ENCODE measurements at places on chromosomes 16 and 17.

- peak overlapping the region; percentile 52 for H3K27ac ChIP-seq
- peaks cover 10% of the 10 kb centered on the region for H3K4me1 ChIP-seq
- DNase-seq: peak; percentile 68
- H3K27me3 ChIP-seq: no peaks in the 10 kb centered on the region
- no peaks in the 10 kb centered on the region for H3K36me3 ChIP-seq
- H3K4me3 ChIP-seq: no peak overlapping the region
Observed at GRCh38 chr17:69607162-69607834, 192.8 kb downstream of the MAP2K6 start.

DNA sequence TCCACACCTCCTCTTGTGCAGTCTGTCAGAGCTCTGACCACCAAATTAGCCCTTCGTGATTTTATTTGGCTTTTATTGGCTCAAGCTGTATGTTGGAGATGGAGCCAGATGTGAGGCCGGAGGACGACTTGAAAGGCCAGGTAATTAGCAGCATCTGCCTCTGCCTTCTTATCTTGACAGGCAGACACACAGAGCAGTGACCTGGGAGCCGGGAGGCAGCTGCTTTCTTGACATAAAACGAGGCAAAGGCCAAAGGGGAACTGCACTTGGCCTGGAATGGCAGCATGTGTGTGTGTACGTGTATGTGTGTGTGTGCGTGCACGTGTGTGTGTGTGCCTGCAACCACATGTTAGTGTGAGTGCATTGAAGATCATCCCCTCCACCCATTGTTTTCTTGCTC lies 56.9 kb upstream of the BRD7 start:
- no peaks in the 10 kb centered on the region for H3K36me3 ChIP-seq
- H3K4me3 ChIP-seq: no peak overlapping the region
- H3K27ac ChIP-seq: no peak overlapping the region
- DNase-seq: no peak
- H3K4me1 ChIP-seq: peaks cover 32% of the 10 kb centered on the region
- H3K27me3 ChIP-seq: peaks cover 2% of the 10 kb centered on the region

- no peaks in the 10 kb centered on the region for H3K4me1 ChIP-seq
- H3K36me3 ChIP-seq: no peaks in the 10 kb centered on the region
- peaks cover 22% of the 10 kb centered on the region for H3K27me3 ChIP-seq
Observed at GRCh38 chr16:55184619-55185018, 139.4 kb upstream of the IRX6 start.

DNA sequence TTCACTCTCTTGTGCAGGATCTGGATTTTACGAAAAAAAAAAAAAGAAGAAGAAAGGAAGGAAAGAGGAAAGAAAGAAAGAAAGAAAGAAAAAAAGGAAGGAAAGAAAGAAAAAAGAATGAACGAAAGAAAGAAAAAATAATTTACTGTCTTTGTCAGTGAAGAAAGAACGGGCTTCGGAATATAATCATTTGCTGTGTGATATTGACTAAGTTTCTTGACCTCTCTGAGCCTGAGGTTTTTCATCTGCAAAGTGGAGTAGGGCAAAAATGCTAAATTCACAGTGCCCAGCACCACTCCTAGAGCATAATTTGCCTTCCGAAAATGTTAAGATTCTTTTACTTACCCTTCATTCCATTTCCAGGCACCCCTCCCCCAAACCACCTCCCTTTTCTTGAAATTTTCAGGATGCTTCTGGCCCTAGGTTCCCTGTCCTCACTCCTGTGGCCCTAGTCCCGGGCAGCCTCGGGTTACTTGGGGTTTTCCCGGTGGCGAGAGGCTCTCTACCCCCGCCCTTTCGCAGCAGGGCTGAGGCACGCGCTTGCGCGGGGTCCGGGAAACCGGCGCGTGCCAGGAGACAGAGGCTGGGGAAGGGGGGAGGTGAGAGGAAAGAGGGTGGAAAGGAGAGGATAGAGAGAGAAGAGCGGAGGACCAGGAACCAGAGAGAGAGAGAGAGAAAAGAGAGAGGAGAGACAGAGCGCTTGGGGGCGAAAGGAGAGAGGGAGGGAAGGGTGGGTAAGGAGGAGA lies at the start of gene CNTNAP1:
Gene CNTNAP1 (plus strand): TSS at position 556 of the 746 bp plus-strand sequence. CDS start 299 bp downstream, outside the sequence.
- H3K27ac ChIP-seq: peak within 1 kb of the TSS; percentile 48
- DNase-seq: peak; percentile 45
- H3K27me3 ChIP-seq: no peaks in the 10 kb centered on the region
- peak within 1 kb of the TSS; percentile 65 for H3K4me3 ChIP-seq
- H3K36me3 ChIP-seq: no peaks in the 10 kb centered on the region
- peaks cover 42% of the 10 kb centered on the region for H3K4me1 ChIP-seq

- no peaks in the 10 kb centered on the region for H3K36me3 ChIP-seq
- H3K27ac ChIP-seq: no peak overlapping the region
- no peak for DNase-seq
Observed at GRCh38 chr16:87060034-87060986, 256.9 kb downstream of the C16orf95 start.

GRCh38 chr16:20839504-20839903 lies 33.2 kb downstream of the REXO5 start:
- peaks cover 48% of the 10 kb centered on the region for H3K36me3 ChIP-seq
- no peak overlapping the region for H3K27ac ChIP-seq
- DNase-seq: no peak
- no peaks in the 10 kb centered on the region for H3K27me3 ChIP-seq

- H3K4me3 ChIP-seq: no peak overlapping the region
- no peaks in the 10 kb centered on the region for H3K27me3 ChIP-seq
- no peaks in the 10 kb centered on the region for H3K4me1 ChIP-seq
- no peak for DNase-seq
Observed at GRCh38 chr16:80253741-80254140, 287.1 kb upstream of the DYNLRB2 start.

DNA sequence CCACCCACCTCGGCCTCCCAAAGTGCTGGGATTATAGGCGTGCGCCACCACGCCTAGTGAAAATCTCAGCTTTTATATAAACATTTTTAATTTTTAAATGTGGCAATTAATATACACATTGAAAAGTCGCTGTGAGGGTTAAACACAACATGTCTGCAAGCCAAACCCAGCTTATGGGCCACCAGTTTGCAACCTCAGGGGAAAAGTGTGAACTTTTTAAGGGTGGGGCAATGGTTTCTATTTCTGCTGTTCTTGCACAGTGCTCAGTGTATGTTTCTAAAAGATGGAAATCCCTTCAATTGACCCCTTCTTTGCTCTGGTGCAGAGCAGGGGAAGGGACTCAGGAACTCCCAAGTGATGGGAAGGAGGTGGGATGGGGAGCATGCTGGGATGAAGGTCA lies 18.3 kb upstream of the SUPT4H1 start:
- peaks cover 97% of the 10 kb centered on the region for H3K4me1 ChIP-seq
- H3K4me3 ChIP-seq: no peak overlapping the region
- no peak for DNase-seq
- H3K27ac ChIP-seq: peak overlapping the region; percentile 92
- peaks cover 40% of the 10 kb centered on the region for H3K36me3 ChIP-seq
- no peaks in the 10 kb centered on the region for H3K27me3 ChIP-seq

- H3K4me3 ChIP-seq: no peak overlapping the region
- no peaks in the 10 kb centered on the region for H3K27me3 ChIP-seq
- no peak for DNase-seq
Observed at GRCh38 chr17:77189148-77189547, 48.4 kb downstream of the SEC14L1 start.

- H3K27me3 ChIP-seq: no peaks in the 10 kb centered on the region
- peaks cover 59% of the 10 kb centered on the region for H3K4me1 ChIP-seq
- H3K4me3 ChIP-seq: no peak overlapping the region
- H3K27ac ChIP-seq: peak overlapping the region; percentile 16
Observed at GRCh38 chr16:71600822-71601221, 23.9 kb upstream of the TAT start.
